ENCODE measurements at places on chromosomes 6 and 20.
A peak's percentile ranks its signal among the peaks of the same experiment; 100 is the strongest.

DNA sequence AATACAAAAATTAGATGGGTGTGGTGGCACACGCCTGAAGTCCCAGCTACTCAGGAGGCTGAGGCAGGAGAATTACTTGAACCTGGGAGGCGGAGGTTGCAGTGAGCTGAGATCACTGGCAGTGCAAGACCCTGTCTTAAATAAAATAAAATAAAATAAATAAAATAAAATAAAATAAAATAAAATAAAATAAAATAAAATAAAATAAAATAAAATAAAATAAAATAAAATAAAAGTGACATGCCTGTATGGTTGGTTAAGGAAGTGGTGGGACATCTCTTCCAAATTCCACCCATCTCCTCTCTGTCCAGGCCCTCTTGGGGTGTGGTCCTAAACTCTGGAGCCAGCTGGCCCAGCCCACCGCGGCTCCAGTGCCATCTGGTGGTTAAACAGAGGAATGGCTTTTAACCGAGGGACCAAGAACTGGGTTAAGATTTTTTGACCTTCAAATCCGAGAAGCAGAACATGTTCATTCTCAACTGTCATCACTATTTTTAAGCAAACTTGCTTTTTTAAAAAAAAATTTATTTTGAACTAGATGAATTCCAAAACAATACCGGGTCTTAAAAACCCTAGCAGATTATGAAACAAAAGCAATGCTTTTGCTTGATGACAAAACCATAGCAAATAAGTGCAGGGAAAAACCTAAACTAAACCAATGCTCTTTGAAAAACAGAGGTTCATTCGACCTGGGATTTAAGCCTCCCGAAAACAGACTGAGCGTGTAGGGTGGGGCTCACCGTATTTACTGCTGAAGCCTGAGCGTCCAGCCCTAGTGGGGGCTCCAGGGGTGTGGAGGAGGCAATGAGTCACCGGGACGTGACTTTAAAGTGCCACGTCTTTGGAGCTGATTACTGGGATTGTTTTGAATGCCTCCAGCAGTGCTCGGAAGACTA lies 68.8 kb downstream of the CDC5L start:
- DNase-seq, result peak; percentile 26
- no peaks in the 10 kb centered on the region for H3K27me3 ChIP-seq

- no peaks in the 10 kb centered on the region for H3K4me1 ChIP-seq
- DNase-seq, result no peak
- H3K27ac ChIP-seq, result no peak overlapping the region
- H3K36me3 ChIP-seq, result no peaks in the 10 kb centered on the region
- no peaks in the 10 kb centered on the region for H3K27me3 ChIP-seq
- no peak overlapping the region for H3K4me3 ChIP-seq
Observed at GRCh38 chr6:110493253-110493800, 16.9 kb upstream of the SLC22A16 start.

- H3K36me3 ChIP-seq, result no peaks in the 10 kb centered on the region
- H3K27ac ChIP-seq, result peak overlapping the region; percentile 66
- H3K4me3 ChIP-seq, result peak overlapping the region; percentile 44
- H3K4me1 ChIP-seq, result peaks cover 22% of the 10 kb centered on the region
- no peaks in the 10 kb centered on the region for H3K27me3 ChIP-seq
- DNase-seq, result peak; percentile 33
Observed at GRCh38 chr6:154156135-154156896, 117.3 kb downstream of the OPRM1 start.

GRCh38 chr6:54609981-54610380 lies 236.6 kb upstream of the FAM83B start:
- DNase-seq, result no peak
- no peak overlapping the region for H3K27ac ChIP-seq
- no peaks in the 10 kb centered on the region for H3K27me3 ChIP-seq
- no peaks in the 10 kb centered on the region for H3K4me1 ChIP-seq
- no peaks in the 10 kb centered on the region for H3K36me3 ChIP-seq

DNA sequence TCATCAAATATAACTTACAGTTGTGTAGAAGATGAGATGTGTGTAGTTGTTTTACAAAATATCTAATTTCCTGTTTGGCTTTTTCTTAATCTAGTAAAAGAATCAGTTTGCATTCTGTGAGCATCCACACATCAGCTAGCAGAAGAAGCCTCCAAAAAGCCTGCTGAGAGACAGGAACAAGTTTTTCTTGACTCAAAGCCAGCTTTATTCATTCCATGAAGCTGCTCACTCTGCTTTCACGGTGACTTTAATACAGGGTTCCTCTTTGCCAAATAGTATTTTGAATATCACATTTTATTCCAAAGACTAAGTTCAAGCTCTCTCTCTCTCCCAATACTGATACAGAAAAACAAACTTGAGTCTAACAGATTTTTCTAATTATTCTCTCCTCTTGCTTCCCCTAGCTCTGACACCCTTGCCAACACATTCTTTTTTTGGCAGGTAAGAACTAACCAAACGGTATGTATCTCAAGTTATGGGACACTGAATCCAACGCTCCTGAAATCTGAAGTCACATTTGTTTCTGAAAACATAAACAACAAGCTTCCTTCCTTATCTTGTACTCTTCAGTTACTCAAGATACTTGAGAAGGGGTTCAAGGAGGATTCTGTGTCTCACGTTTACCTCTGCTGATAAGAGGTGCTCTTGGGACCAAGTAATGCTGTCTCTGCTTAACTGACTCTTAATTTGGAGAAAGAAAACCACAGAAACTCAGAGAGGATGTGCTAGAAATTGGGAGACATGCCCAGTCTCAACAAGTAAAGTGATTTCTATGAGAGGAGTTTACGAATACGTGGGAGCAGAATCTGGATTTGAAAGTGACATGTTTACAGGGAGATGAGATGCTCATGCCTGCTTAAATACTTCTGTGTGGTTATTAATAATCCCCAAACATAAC lies 184.2 kb upstream of the SPTLC3 start:
- H3K4me1 ChIP-seq, result no peaks in the 10 kb centered on the region
- H3K27ac ChIP-seq, result no peak overlapping the region
- no peak for DNase-seq
- no peak overlapping the region for H3K4me3 ChIP-seq
- no peaks in the 10 kb centered on the region for H3K27me3 ChIP-seq

- H3K27me3 ChIP-seq, result no peaks in the 10 kb centered on the region
- no peak for DNase-seq
- no peaks in the 10 kb centered on the region for H3K36me3 ChIP-seq
- H3K4me1 ChIP-seq, result no peaks in the 10 kb centered on the region
- H3K27ac ChIP-seq, result no peak overlapping the region
- H3K4me3 ChIP-seq, result no peak overlapping the region
Observed at GRCh38 chr20:4714818-4715217, 6.9 kb upstream of the PRND start.

- no peak overlapping the region for H3K27ac ChIP-seq
- H3K27me3 ChIP-seq, result no peaks in the 10 kb centered on the region
- H3K4me1 ChIP-seq, result no peaks in the 10 kb centered on the region
- peaks cover 18% of the 10 kb centered on the region for H3K36me3 ChIP-seq
- H3K4me3 ChIP-seq, result no peak overlapping the region
Observed at GRCh38 chr6:36615018-36615761, 21.0 kb downstream of the SRSF3 start.

DNA sequence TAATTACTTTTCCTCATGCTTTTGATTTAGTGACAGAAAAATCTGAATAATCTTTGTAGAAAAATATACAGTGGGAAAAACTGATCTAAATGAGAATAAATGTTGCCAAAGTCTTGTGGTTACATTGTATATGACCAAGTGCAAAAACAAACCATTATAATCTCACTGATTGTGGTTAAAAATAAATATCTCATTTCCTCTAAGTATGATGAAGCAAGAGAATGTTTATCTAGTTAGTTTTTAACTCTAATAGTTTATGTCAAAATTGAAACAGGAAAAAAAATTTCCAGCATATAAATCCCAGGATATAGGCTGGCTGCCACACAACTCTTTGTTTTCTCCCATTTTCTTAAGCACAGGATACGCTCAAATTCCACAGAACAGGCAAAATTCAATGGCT lies 392.7 kb upstream of the ID4 start:
- no peaks in the 10 kb centered on the region for H3K27me3 ChIP-seq
- no peaks in the 10 kb centered on the region for H3K4me1 ChIP-seq
- H3K27ac ChIP-seq, result no peak overlapping the region
- H3K36me3 ChIP-seq, result no peaks in the 10 kb centered on the region
- no peak for DNase-seq

DNA sequence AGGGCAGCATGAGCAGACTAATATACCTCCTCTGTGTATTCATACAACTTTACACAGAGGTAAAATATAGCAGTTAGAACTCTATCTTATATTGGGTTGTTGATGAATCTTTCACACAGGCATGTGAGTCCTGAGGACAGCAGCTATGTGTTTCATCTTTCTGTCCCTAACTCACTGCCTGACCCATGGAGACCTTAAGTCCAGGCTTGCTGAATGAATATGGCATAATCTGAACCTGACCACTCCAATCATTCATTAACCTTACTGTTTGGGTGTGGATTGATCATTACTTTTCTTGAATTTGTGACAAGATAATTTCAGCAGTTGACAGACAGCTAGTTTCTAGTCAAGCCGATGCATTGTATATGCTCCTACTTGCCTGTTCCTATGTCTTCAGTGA lies 27.3 kb upstream of the TSPYL1 start:
- no peak overlapping the region for H3K27ac ChIP-seq
- H3K4me1 ChIP-seq, result no peaks in the 10 kb centered on the region
- H3K36me3 ChIP-seq, result no peaks in the 10 kb centered on the region

- no peak overlapping the region for H3K27ac ChIP-seq
- peaks cover 14% of the 10 kb centered on the region for H3K36me3 ChIP-seq
- H3K4me3 ChIP-seq, result no peak overlapping the region
- H3K4me1 ChIP-seq, result peaks cover 15% of the 10 kb centered on the region
- DNase-seq, result no peak
Observed at GRCh38 chr20:32333181-32333987, 24.7 kb upstream of the ASXL1 start.

GRCh38 chr6:109595998-109596397 lies 95.0 kb downstream of the AK9 start:
- no peak overlapping the region for H3K27ac ChIP-seq
- H3K4me1 ChIP-seq, result no peaks in the 10 kb centered on the region
- no peaks in the 10 kb centered on the region for H3K27me3 ChIP-seq
- H3K36me3 ChIP-seq, result no peaks in the 10 kb centered on the region
- no peak for DNase-seq
- no peak overlapping the region for H3K4me3 ChIP-seq

DNA sequence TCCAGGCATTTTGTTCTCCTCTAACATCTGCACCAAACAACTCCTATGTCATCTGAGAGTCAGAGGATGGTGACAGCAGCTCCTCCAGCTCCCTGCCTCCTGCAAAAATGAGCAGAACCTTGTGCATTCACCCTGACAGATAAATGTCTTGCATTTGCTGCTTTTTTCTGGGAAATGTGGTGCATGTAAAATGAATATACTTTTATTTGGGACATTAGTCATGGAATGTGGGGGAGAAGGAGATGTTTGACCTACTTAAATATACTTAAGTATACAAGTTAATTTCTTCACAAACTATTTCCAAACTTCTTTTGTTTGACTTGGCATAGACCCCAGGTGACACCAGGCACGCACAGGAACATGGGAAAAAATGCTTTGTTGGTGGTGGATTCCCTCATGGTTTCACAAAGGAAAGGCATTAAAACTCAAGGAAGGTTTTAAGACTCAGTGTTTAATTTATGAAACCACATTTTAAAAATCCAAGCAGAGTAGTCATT lies 181.8 kb upstream of the MCHR2 start:
- H3K4me1 ChIP-seq, result no peaks in the 10 kb centered on the region
- no peaks in the 10 kb centered on the region for H3K27me3 ChIP-seq
- no peak overlapping the region for H3K27ac ChIP-seq
- H3K36me3 ChIP-seq, result no peaks in the 10 kb centered on the region
- H3K4me3 ChIP-seq, result no peak overlapping the region

DNA sequence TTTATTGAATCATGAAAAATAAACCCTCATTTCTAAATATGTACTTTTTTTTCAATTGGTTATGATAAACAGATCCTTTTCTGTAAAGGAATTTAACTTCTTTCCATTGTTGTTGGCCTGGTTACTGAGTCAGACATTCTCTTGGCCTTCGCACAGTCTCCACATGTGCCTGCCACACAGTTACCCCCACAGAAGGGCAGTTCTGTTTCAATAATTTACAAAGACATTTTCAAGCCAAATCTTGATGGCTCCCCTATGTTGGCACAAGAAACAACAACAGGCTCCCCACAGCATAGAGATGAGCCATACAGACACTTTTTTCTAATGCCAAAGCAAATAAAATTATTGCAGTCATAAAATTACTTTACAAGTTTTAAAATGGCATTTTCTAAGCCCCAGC lies 55.6 kb upstream of the BEND6 start:
- H3K36me3 ChIP-seq, result no peaks in the 10 kb centered on the region
- no peak overlapping the region for H3K4me3 ChIP-seq
- no peak overlapping the region for H3K27ac ChIP-seq
- H3K4me1 ChIP-seq, result no peaks in the 10 kb centered on the region
- no peaks in the 10 kb centered on the region for H3K27me3 ChIP-seq

GRCh38 chr6:14353798-14354197 lies 236.2 kb downstream of the CD83 start:
- no peaks in the 10 kb centered on the region for H3K27me3 ChIP-seq
- DNase-seq, result no peak
- H3K4me3 ChIP-seq, result no peak overlapping the region
- no peak overlapping the region for H3K27ac ChIP-seq
- no peaks in the 10 kb centered on the region for H3K36me3 ChIP-seq

DNA sequence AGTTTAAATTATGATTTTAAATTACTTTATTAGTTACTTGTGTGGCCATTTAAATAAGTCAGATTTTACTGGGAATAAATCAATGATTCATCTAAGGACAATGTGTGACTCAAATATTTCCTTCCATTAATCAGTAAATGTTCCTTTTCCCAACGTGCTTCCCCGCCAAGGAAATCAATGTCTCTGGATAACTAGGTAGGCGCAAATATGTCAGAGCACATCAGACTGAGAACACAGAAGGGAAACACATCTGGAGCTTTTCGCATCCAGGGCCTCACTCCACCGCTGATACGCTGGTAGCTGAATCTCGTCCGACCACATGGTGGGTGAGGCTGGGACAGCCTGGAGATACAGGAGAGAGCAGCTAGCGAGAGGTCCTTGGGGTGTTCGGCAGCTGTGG lies 56.4 kb upstream of the RPS6KA2 start:
- no peaks in the 10 kb centered on the region for H3K4me1 ChIP-seq
- no peak overlapping the region for H3K27ac ChIP-seq
- H3K27me3 ChIP-seq, result no peaks in the 10 kb centered on the region
- DNase-seq, result no peak

DNA sequence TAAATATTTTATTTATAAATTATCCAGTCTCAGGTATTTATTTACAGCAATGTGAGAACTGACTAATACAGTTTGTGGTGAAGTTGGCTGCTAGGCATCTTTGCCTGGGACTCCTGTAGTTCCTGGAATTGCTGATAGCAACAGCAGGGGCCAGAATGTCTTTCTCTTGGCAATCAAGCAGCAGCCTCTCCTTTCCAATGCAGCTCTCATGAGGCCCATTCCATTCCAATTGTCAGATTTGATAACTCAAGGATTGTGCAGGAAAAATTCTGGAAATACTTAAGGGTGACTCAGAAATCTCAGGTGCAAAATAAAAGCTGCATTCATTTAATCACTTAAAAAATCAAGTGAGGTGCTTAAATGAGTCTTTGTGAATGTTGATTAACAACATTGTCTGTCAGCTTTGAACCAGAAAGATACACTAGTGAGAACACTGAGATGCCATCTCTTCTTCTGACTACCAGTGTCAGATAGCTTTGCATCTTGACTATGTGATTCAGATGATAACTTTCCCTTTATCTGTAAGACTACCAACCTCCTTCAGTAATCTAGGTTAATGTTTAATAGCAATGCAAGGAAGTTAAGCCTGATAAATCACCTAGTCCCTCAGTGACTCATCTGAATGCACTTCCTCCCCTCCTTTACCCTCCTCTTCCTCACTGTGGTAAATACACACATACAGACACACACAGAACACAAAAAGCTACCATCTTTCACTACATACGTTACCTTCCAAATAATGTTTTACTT lies 32.1 kb upstream of the COL21A1 start:
- no peak for DNase-seq
- H3K4me1 ChIP-seq, result no peaks in the 10 kb centered on the region
- no peaks in the 10 kb centered on the region for H3K27me3 ChIP-seq
- no peak overlapping the region for H3K4me3 ChIP-seq
- H3K36me3 ChIP-seq, result no peaks in the 10 kb centered on the region
- H3K27ac ChIP-seq, result no peak overlapping the region
